ENCODE measurements at places on chromosomes 11 and 22.
A peak's percentile ranks its signal among the peaks of the same experiment; 100 is the strongest.

- DNase-seq: no peak
Measured at GRCh38 chr22:47456031-47456430, 693.6 kb downstream of the TBC1D22A start.

DNA sequence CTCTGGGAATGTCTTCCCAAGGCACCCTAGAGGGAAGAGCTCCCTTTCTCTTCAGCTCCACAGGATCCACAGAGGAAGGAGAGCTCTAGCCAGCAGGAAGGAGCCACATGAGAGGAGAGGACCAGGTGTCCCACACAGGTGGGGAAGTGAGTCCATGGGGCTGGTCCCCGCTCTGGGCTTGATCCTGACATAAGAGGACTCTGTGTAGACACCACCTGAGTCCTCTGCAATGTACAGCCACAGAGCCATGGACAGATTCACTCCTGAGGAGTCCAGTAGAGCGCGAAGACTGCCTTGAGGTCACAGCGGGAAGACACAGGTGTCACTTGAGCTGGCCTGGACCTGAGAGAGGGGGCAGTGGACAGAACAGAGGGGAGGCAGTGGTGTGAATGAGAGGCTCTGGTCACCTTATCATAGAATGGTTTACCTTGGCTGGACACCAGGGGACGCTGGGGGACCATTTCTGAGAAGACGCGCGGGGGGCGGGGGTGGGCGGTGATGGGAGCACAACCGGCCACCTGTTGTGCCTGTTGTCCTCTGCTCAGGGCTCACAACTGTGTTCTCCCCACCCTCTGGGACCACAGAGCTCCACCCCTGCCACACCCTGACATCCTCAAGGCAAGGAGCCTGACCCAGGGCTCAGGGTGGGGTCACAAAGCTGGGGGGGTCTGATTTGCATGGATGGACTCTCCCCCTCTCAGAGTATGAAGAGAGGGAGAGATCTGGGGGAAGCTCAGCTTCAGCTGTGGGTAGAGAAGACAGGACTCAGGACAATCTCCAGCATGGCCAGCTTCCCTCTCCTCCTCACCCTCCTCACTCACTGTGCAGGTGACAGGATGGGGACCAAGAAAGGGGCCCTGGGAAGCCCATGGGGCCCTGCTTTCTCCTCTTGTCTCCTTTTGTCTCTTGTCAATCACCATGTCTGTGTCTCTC, 128.2 kb downstream of the ZNF280B start:
- DNase-seq: peak; percentile 35

GRCh38 chr11:27857014-27857413, 156.8 kb upstream of the BDNF start:
- no peak for DNase-seq

DNA sequence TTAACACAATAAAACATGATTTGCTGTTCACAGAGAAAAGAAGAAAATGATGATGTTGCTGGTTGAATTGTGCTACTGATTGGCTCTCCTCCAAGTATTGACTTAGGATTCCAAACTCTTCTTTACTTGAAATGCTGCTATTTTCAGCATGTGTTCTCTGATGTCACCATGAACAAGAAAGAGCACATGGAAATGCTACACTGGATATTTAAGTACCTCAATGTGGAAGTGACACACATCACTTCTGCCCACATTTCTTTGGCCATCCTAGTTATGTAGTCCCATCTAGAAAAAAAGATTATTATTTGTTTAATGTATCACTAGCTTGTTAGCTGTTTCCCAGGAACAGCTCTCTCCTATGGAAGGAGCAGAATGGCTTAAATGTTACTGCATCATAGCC, 27.2 kb downstream of the OR52B2 start:
- no peak for DNase-seq

GRCh38 chr11:288478-289397, at the start of gene PGGHG:
PGGHG (plus strand) TSS chr11:289126; CDS start chr11:289817, 691 bp downstream.
- peak; percentile 74 for DNase-seq

- peak; percentile 61 for DNase-seq
Measured at GRCh38 chr22:38843657-38844314, at the start of gene NPTXR. NPTXR (minus strand) TSS chr22:38844028.

DNA sequence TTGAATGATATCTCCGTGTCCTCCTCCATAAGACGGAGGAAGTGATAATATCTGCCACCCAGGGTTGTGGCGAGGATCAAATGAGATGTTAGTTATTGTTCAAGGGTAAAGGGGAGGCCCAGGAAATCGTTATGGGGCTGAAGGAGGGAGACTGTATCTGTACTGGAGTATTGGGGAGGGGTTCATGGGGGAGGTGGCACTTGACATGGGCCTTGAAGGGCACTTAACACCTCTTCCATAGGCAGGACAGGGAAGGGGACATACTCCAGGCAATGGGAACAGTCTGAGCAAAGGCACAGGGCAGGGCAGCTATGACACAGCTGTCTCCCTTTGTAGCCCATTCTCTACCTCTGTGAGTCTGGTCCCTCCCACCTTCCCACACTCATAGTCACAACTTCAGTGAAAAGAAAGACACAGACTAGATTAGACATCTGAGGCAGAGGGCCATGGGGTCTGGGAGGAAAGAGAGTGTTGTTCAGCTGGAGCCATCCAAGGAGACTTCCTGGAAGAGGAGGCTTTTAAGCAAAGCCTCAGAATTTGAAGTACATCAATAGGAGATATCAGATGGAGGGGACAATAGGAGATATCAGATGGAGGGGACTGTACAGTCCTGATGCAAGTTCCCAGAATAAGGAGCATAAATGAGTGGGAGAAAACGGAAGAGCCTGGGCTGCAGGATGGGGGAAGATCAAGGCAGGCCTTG, 15.8 kb upstream of the DGKZ start:
- DNase-seq: peak; percentile 63

DNA sequence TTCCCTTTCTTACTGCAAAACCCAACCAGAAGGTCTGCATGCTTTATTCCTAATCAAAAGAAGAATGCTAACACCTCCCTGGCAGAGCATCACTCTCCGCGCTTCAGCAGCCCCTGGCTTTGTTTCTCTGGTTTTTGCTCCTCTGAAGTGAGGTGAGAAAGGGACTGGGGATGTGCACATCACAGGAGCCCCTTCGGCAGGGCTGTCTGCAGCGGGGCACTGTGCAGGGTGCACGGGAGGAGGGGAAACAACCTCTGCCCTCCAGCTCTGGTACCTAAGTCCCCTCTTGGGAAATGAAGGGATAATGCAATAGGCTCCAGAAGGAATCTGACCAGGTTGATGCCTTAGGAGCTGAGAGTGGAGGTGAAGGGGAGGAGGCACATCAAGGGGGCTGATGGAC, 312.7 kb downstream of the NTM start:
- DNase-seq: no peak

DNA sequence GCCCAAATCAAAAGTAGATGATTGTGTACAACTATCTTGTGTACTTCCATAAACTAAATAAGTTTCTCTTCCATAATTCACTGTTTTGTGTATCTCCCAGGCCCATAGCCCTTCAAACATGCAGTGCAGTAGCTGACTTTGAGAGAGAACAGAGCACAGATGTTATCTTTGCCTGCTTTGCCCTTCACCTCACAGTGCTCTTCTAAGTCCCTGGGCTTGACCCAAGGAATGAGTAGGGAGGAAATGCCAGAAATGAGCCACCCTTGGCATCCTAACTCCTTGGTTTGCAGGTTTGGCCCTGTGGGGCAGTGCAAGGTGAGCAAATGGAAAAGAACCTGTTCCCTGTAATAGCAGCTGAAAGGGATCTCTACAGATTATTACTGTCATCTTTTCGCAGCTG, 79.2 kb downstream of the STIM1 start:
- DNase-seq: no peak

DNA sequence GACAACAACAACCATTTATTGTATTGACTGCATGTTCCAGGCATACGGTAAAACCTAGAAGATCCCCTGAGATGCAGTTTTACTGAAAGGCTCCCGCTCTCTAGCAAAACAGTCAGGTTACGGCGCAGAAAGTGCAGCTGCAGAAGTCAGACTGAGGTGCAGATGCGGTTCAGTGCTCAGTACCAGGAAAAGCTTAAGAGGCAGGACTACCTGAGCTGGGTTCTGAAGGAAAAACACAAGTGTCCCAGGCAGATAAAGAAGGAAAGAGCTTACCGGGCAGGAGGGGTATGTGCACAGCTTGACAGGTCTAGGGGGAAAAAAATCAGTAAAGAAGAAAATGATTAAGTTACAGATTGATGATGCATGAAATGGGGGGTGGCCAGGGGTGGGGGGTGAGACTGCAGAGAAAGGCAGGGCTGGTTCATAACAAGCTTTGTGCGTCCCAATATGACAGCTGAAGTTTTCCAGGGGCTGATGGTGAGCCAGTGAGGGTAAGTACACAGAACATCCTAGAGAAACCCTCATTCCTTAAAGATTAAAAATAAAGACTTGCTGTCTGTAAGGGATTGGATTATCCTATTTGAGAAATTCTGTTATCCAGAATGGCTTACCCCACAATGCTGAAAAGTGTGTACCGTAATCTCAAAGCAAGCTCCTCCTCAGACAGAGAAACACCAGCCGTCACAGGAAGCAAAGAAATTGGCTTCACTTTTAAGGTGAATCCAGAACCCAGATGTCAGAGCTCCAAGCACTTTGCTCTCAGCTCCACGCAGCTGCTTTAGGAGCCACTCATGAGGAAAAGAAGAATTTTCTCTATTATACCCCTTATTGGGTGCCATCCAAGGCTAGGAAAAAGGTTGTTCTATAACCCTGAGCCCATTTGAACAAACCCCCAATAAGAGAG, 11.9 kb downstream of the LARGE1 start:
- no peak for DNase-seq

DNA sequence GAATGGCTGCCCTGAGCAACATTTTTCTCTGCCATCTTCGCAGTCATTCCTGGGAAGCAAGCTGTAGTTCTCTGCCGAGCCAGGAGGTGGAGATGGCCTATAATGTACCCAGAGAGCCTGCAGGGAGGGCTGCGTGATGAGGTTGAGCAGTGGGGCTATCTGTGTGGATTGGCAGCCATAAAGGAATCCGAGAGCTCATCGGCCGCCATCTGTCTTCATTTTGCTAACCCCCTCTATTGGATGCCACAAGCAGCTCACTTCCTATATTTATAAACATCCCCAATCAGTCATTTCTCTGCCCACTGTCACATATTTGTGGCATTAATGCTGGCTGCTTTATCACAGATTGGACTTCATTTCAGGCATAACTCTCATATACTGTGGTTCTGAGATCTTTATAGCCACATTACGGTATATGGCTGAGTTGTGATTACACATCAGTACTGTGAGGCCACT, 209.5 kb downstream of the NTM start:
- peak; percentile 80 for DNase-seq

DNA sequence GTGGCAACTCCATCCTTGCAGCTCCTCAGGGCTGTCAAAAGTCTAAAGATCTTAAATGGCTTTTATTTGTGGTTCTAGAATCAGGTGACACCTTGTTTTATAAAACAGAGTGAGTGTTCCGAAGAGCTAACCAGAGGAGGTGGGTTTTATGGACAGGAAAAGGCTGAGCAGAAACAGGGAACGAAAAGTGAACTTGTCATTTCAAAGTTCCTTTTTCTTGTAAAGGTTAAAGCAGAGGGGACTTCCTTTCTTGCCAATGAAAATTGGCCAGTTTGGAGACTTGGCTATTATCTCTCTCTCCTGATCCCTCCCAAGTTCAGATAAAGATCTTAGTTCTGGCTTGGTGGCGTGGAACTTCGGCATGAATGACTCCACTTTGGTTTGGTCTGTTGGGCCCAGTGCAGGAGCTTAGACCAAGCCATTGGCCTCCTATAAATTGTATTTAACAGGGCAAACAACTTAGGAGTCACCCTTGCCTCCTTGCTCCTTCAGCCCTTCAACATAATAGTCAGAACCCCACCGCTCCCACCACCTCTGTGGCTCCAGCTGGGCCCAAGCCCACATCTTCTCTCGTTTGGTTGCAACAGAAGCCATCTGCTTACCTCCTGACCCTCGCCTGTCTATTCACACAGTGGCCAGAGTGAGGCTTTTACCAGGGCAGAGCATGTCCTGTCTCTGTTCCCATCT, 102.4 kb upstream of the THY1 start:
- peak; percentile 48 for DNase-seq

GRCh38 chr11:121282386-121282785, 10.2 kb upstream of the SC5D start:
- DNase-seq: peak; percentile 41

GRCh38 chr22:20840646-20841371, 17.8 kb downstream of the PI4KA start:
- peak; percentile 29 for DNase-seq
